Pulmonary artery endothelial cell (primary cell): ENCODE measurements at places on chromosomes 5 and 9.

DNA sequence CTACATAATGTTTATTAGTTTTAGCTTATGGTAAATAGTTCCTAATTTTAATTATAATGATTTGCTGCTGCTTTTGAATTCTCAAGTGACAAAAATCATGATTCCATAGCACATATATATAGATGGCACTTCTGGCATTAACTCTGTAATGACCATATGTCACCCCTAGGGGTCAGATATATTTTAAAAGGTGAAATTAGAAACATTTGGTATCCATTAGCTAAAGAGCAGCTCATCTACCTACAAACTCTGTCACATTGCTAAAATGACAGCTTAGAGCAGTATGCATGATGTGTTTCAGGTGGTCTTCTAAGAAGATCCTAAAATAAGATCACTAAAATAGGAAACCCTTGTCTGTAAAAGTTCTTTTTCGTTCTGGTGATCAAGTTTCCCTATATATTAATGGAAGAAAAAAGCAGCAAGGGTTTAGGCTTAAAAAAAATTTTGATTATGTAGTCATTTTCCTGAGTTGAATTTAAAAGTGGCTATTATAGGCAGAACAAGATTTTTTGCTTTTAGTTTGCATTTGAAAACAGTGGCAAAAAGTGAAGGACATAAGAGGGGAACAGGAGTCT, 157.7 kb upstream of the POU5F2 start:
- DNase-seq = no peak

GRCh38 chr5:60445427-60445826, 254.5 kb downstream of the DEPDC1B start:
- DNase-seq = no peak

DNA sequence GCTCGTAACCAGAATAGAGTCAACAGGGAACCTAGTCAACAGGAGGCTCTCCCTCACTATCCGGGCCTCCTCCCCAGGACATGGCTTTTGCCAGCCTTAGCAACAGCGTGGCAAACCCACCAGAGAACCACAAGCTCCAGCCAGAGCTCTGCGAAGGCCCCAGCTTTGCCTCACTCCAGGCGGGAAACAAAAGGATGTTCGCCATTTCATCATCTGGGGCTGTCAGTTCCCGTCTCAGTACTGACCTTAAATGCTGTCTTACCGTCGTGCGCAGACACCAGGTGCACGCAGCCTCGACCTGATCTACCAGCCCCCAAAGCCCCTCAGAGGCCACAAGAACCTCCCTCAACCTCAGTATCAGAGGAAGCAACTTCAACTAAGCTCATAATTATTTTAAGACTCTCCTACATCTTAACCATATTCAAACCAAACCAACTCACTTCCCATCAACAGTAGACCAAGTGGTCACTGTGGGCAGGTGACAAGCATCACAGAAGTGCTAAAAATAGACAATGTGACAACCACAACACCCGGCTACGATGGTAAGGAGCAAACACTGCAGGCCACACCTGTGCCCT, 71.4 kb downstream of the SEMA4D start:
- no peak for DNase-seq

DNA sequence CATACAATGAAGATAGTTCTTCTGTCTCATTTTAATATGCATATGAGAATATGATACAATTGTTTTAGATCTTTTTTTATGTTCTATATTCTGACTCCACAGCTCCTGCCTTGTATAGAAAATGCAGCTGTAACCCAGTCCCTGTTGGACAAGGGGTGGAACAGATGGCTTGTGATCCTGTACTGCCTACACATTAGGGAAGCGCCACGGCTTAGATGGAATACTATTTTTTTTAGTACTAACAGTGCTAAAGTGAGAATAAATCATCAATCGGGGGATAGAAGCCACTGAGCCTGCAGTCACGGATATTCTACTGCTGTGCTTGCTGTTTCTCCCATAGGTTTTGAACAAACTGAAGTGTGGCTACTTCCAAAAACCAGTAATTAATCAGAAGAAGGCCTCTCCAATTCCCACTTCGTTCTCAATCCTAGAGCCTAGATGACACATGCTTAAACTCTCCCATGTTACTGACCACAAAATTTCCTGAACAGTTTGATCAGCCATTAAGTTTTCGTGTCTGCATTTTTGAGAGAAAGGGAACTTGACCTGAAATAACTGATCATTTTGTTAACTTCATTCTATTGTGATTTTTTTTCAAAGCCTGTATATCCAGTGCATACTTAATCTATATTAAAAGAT, 150.3 kb downstream of the CDH18 start:
- DNase-seq = no peak

DNA sequence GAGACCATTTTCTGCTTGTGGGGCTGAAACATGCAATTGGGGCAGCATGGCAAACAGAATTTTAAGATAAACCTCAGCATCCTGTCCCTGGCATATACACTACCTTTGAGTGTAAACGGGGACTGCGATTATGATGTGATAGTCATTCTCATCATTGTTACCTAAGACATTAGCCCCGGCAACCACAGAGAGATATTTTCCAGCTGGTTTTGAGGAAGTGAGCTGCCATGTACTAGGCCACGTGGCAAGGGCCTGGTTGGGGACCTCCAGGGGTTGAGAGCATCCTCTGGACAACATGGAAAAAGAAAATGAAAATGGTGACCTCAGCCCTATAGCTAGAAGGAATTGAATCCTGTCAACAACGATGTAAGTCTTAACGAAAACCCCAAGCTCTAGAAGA, 623.6 kb upstream of the CDH18 start:
- DNase-seq = no peak

GRCh38 chr5:60718166-60718892, 18.4 kb upstream of the DEPDC1B start:
- no peak for DNase-seq

DNA sequence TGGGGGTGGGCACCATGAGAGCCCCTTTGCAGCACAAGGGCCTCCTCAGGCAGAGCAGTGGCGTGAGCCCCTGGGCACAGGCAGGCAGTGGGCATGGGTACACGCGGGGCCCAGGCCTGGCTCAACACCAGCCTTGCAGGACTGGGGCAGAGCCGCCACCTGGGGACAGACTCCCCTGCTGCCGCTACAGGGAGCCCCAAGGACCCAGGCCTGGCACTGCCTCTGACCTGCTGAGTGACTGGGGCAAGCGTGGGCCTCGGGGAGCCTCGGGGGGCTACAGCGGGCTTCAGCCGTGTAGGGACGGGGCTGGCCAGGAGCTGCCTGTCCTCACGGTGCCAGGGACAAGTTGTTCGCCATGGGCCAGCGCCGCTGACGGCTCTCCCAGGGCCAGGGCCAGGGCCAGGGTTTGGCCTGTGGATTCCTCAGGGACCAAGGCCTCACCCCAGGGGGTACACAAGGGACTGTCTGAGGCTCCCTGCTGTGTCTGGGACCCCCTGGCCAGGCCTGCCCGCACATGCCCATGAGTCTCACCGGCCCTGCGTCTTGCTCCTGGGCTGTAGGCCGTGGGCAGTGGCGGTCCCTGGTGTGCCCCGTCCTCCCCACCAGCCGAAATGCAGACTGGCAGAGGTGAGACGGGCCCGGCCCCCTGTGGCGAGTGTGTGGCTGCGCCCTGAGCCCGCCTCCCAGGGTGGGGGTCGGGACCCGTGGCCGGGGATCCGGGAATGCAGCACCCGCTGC, 42.5 kb downstream of the KCNT1 start:
- no peak for DNase-seq

DNA sequence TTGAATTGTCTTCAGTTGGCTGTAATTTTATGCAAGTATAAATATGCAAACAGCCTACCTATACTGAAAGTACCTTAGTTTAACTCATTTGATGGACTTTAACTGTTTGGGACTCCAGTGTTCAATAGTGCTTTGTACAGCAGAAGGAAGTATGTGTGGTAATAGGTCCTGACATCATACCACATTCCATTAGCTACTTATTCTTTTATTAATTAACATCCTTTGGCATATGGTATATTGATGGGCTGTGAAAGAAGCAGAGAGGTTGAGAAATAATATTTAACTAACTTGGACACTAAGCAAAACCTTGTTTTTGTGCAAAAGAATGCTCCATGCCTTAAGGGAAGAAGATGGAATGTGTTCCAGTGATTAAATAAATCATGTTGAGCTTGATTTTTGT, 97.6 kb upstream of the SEMA6A start:
- DNase-seq = no peak

DNA sequence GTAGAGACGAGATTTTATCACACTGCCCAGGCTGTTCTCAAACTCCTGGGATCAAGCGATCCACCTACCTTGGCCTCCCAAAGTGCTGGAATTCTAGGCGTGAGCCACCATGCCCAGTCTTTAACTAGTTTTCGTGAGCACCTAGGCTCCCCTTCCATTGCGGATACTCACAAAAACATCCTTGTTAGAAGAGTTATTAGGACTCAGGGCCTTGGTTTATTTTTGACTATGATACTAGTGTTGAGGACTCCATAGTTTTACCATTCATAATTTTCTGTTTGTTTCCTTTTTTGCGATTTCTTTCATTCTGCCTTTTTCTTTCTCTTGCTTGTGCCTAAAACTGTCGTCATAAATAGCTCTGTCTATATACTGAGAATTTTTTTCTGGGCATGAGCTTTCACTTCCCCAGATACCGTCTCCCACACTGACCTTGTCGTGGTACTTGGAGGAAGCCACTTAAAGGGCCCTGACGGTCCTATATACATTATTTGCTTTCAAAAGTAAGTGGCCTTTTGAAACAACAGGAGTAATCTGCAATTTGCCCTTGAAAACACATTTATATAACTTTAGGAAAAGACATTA, 5.2 kb downstream of the F2R start:
- no peak for DNase-seq

GRCh38 chr5:42555797-42556196, 132.6 kb downstream of the GHR start:
- DNase-seq = no peak

DNA sequence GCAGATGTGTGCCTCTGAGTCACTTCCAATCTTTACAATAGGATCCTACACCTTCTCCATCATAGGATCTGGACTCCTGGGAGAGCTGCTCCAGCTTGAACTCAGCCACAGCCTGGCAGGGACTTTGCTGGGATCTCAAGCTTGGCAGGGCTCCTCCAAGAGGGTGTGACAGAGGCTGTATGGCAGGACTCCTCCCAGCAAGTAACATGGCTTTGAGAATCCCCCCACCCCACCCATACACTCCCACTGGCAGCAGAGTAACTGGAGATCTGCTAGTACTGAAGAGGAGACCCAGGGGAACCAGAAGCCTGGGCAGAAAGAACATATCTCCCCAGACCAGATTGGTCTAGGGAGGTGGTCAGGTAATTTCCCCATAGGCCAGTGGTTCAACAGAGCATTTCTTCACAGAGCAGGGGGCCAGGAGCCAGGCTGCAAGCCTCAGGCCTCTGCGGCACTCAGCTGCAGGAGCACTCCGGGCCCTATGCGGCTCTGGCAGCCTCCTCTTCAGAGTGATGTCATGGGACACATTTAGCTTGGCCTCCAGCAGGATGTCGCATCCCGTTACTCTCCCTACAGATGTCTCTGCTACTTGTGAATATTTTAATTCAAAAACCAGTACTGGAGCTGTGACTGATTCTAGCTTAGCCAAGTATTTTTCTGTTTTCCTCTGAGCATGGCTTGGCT, 1.7 kb upstream of the ACSL6 start:
- no peak for DNase-seq

- DNase-seq = no peak
These were observed 12.3 kb downstream of the DCAF10 start for GRCh38 chr9:37812773-37813379.

DNA sequence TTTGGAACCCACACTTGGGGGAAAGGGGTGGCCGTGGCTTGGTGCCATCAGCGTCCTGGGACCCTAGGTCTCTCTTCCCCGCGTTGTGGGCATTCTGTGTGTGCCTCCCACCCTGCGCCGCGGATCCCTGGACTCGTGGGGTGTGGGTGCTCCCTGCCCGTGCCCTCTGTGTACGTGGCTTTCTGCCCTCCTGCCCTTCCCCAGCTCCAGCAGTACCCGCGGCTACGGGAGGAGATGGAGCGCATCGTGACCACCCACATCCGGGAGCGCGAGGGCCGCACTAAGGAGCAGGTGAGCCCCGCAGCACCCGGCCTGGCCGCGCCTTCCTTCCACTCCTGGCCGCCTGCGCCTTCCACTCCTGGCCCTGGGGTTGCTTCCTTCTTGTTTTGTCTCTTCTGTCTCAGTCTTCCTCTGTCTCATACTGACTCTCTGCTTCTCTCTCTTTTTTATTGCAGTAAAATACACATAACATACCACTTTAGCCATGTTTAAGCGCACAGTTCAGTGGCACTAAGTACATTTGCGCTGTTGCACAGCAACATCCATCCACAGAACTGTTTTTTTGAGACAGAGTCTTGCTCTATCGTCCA, 30.7 kb downstream of the DNM1 start:
- no peak for DNase-seq

- no peak for DNase-seq
These were observed 42.1 kb upstream of the DAB2 start for GRCh38 chr5:39466846-39467245.

DNA sequence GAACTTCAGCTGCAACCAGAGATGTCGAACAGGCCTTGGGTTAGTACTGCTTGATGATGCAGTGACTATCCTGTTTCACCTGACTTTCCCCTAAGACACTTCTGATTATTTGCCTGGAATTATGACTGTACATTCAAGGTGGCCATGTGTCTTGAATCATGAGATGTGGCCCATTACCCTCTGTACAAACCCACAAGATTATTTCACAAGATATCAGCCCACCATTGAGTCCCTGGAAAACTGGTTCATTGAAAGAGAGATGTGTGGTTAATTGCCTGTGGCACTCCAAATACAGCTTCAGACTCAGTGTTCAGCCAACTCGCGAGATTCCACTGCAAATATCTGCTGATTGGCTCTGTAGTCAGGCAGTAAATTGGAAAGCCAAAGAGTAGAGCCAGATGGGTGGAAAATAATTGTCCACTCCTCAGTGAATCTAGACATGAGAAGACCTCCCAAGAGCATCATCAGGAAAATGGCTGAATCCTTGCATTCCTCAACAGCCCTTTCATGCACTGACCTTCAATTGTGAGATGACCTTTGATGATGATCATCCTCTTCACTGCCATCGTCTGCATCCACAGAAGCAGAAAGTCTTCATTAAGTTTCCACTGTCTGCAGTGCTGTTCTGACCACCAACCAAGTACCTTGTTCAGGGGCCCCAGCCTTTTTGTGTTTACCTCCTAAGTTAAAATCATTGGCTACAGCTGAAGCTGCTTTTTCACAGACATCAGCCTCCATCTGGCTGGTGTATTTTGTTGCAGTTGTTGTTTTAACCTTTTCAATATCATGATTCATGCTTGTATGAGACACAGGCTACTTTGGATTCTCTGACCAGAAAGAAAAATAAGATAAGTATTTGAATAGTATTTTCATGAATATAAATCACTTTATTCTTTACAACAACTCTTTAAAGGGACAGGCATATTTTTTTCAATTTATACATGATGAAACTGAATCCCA, 75.2 kb downstream of the ESM1 start:
- peak; percentile 55 for DNase-seq

- no peak for DNase-seq
These were observed 5.9 kb upstream of the RPS6 start for GRCh38 chr9:19385786-19386501.
